Foreskin fibroblast (primary cell): ENCODE measurements at places on chromosomes 5 and 9.

- DNase-seq, result peak; percentile 55
Observed at GRCh38 chr9:109232449-109233237, 65.6 kb upstream of the FRRS1L start.

GRCh38 chr5:95392593-95393182 lies 1.5 kb downstream of the FAM81B start:
- no peak for DNase-seq

- peak; percentile 57 for DNase-seq
Observed at GRCh38 chr5:55104036-55104772, 1.8 kb downstream of the GZMA start.

DNA sequence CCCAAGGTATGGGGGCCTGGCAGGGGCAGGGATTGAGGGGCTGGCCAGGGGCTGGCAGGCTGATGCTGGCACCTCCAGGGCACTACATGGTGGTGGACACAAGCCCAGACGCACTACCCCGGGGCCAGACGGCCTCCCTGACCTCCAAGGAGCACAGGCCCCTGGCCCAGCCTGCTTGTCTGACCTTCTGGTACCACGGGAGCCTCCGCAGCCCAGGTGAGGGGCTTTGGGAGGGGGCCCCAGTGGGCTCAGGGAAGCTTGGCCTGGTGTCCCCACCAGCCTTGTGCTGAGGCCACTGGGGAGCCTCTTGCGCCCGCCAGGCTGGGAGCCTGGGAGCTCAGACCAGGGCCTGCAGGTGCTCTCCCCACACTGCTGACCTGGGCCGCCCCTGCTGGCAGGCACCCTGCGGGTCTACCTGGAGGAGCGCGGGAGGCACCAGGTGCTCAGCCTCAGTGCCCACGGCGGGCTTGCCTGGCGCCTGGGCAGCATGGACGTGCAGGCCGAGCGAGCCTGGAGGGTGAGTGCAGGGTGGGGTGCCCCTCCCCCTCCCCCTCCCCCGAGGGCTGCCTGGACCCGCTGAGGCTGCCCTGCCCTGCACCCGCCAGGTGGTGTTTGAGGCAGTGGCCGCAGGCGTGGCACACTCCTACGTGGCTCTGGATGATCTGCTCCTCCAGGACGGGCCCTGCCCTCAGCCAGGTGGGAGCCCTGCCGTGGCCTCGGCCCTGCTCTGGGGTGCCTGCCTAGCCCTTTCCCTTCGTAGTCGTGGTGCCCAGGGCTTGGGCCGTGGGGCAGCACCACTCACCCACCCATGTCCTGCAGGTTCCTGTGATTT lies 5.7 kb downstream of the MAMDC4 start:
- DNase-seq, result no peak

- DNase-seq, result no peak
Observed at GRCh38 chr5:51181208-51181894, 201.9 kb upstream of the ISL1 start.

DNA sequence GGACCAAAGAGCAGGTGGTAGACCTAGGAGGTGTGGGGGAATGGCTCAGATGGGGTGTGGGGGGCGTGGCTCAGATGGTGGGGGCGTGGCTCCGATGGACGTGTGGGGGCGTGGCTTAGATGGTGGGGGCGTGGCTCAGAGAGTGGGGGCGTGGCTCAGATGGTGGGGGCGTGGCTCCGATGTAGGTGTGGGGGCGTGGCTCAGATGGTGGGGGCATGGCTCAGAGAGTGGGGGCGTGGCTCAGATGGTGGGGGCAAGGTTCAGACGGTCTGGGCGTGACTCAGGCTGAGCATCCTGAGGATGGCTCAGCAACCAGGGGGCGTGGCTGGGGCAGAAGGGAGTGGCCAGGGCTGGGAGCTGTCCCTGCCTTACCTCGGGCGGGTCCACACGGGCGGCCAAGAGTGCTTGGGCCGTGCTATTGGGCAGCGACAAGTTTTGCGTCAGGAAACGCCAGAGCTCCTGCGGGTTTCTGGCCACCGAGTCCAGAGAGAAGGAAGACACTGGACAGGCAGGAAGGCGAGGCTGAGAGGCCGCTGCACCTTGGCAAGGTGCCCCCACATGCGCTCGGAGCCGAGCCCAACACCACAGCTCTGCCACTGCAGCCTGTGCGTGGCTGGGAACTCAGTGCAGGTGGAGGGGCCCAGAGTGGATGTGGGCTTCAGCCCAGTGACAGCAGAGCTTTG lies 5.9 kb downstream of the ABCA2 start:
- peak; percentile 85 for DNase-seq

DNA sequence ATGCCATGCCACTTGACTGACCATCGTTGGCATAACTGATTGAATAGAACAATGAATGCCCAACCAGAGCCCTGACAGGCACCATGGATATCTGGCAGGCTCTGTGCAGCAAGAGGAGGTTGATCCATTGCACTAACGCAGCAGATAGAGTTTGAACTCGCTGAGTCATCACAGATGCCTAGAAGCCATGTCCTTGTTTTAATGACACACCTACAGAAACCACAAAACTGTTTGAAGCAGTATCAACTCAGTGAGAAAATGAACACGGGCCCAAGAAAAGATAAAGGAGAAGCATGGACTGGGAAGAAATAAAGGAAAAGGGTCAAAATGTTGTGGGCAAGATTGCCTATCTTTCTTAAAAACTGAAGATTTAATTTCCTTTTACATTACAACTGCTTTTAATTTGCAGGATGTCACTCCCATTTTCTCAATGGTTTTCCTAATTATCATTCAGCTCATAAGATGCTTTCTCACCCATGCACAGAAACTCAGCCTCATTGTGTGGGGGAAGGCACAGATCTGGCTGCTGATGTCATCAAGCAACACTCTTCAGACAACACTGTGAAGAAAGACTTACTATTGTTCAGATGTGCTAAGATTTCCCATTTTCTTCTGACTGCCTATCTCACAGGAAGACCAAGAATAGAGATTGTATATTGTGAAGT lies 129.0 kb downstream of the PIK3R1 start:
- DNase-seq, result peak; percentile 47

GRCh38 chr5:142364251-142365145 lies 39.7 kb upstream of the SPRY4 start:
- no peak for DNase-seq
